ENCODE measurements at places on chromosomes 16 and 17.

DNA sequence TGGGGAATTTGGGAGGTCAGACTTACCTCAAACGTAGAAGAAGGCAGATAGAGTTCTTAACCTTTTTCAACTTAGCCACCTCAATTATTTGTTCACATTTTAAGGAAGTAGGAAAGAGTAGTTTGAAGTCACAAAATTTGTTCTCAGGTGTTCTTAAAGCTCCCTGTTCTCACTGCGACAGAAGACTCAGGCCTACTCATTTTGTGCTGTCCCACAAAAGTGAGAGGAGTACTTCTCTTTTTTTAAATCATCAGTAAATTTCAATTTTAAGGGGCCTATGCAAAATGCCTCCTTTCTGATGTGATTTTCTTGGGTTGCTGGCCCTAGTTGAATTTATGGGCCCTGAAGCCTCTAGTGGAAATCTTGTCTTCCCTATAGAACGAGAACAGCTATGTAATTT lies 133.4 kb downstream of the MAP2K6 start:
- peak; percentile 26 for DNase-seq

DNA sequence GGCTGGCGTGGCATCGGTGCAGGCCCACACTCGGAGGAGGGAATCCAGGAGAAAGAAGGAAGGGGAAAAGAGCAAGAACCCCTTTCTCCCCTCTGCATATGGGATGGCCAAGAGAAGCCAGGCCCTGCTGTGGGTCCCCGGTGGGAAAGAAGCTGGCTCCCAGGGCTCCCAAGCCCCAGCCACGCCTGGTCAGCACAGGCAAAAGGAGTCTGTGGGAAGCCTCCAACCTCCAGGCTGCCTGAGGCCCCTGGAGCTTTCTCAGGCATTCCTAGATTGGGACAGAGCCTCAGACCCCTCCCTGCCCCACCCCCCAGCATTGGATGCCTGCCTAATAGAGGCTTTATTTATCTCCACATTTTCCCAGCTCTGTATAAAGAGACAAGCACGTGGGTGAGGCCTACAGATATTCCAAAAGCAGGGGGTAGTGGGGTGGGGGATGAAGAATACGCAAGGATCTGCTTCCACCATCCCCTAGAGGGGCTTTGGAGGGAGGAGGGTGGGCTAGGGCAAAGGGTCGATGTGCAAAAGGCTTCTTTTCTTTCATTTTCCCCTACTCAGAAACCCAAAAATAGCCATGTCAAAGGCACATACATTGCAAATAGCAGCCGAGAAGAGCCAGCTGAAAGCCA lies 56.4 kb downstream of the MPRIP start:
- no peak for DNase-seq

GRCh38 chr17:76687298-76688164 lies 23.2 kb downstream of the MXRA7 start:
- no peak for DNase-seq

DNA sequence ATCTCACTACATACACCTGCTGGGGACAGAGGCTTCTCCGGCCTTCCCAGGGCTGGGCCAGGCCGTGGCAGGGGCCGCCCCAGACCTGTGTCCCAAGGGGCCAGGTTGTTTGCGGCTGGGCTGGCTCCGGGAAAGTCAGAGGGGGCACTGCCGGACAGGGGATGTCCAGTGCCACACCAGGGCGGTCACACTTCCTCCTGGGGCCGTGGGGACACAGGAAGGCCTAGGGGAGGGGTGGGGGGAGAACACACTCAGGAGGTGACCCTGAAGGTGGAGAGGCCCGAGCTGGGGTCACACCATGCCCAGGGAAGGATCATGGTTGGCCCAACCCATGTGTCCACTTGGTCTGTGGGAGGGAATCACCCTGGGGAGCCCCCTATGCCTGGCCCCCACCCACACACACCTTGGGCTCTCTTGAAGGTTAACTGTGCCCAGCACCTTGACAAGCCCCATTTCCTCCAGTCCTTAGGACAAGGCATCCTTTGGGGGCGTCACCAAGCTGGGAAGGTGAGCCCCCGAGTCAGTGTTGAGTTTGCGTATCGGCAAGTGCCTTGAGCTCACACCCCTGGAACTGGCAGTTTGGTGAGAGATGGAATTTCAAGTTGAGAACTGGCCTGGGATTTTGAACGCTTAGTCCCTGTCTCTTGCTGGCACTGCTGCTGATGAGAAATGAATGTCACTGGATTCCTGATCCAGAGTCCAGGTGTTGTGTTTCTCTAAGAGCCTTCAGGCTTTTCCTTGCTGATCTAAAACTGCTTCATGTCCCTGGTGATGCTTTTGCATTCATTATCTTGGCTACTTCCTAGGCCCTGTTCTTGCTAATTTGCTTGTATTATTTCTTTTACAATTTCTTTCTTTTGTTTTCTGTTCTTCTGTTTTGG lies 7.7 kb upstream of the ACTG1 start:
- DNase-seq = peak; percentile 30

- DNase-seq = no peak
Observed at GRCh38 chr17:41773190-41773588, 13.3 kb downstream of the JUP start.

GRCh38 chr16:24045641-24046040 lies 209.9 kb downstream of the PRKCB start:
- DNase-seq = no peak

GRCh38 chr17:4901648-4902344 lies 1.1 kb downstream of the CHRNE start:
- DNase-seq = peak; percentile 63

DNA sequence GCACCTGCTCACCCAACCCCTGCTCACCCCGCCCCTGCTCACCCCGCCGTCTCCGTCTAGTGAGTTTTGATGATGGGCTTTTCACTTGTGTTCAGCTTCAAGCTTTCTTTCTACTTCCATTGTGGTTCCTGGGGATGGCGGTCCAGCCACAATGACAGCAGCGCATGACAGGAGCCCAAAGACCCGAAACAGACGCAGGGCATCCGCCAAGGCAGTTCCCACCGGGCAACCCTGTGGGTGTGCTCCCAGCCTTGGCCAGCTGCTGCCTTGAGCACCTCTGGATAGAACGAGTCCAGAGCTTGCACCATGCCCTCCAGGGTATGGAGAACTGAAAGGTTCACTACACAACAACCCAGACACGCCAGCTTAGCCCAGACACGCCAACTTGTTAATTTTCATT lies 92.9 kb upstream of the CHMP6 start:
- no peak for DNase-seq

All from GM06990 (cell line).